B cell (primary cell): ENCODE measurements at places on chromosomes 12 and 14.

DNA sequence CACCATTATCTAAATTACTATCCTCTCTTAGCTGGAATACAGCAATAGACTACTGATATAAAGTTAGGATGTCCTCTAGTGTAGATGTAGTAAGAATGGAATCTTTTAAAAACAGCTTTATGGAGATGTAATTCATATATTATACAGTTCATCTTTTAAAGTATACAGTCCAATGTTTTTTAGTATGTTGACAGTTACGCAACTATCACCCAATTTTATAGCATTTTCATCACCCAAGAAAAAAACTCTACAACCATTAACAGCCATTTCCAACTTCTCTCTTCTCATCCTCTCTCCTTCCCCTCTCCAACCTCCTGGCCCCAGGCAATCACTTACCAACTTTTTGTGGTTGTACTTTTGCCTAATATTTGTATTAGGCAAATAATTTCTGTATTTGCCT, 22.6 kb downstream of the EPYC start:
- no peak for DNase-seq

- no peak for DNase-seq
These were observed 1.7 kb downstream of the HSPA2 start for GRCh38 chr14:64541972-64542835.

DNA sequence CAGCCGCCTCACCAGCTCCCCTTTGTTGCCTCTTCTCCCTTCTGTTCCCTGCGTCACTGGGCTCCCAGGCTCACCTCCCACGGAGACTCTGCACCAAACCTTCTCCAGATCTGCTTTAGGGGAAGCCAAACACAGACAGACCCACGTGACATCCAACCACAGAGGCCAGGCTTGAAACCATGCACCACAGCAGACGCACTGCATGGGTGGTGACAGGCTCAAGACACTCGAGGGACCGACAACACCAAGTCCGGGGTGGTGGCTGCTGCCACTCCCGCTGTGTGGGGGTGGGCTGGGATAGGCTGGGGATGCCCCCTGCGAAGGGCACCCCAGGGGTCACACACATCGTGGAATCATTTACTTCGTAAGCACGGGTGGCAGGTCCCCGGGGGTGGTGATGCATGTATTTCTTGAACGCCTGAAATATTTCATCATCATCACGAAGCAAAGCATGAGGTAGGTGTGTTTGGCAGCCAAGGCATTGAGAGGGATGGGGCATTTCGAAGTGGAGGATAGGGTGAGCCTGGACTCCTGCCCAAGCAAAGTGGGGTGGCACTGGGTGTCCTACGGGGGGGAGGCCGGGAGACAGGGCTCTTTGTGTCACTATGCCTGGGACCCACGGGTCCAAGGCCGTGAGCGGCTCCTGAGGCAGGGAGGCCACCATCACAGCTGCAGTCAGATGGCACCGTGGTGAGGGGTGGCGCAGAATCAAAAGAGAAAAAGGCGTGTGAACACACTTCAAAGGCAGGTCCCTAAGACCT, 66.8 kb upstream of the RFLNA start:
- DNase-seq = no peak

DNA sequence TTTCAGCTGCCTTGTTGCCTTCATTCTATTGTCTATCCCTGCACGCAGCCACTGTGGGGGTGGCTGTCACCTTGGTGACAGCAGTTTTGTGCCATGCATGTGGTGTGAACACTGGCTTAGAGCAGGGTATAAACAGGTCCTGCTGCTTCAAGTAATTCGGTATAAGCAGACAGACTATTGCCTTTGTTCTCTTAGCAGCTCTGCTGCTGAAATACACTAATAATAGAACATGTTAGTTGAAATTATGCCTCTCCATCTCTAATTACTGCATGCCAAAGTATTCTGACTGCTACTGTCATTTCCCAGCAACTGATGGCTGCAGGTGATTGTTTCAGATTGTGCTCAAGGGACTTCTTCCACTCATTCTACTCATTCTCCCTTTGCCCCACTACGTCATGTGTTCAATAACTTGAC, 34.6 kb downstream of the PTPRO start:
- no peak for DNase-seq

GRCh38 chr12:27178255-27178654, 65.8 kb upstream of the STK38L start:
- no peak for DNase-seq

GRCh38 chr14:51715742-51716141, 64.0 kb downstream of the FRMD6 start:
- DNase-seq = no peak
